ENCODE measurements at places on chromosomes 1 and 21.

- no peak for DNase-seq
These were observed 11.8 kb upstream of the RNF11 start for GRCh38 chr1:51224255-51224654.

DNA sequence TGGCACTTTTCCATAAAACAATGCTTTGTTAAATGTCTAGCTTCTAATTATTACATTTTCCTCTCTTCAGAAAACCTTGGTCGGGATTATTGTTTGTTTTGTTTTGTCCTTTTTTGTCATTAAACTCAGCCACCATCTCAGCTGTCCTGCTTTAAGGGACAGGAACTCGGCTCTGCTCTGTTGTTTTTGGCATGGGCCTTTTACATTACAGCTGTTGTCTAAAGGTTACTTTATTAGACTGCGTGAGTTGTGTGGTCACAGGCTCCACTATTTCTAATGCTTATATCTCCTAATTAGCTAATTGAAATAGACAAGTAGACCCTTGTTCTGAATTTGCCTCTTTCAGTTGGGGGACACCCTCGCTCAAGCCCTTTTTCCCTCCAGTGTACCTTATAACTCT, 1.6 kb downstream of the PALMD start:
- DNase-seq, result no peak

GRCh38 chr1:42933060-42933586, 25.5 kb downstream of the SLC2A1 start:
- DNase-seq, result peak; percentile 17

DNA sequence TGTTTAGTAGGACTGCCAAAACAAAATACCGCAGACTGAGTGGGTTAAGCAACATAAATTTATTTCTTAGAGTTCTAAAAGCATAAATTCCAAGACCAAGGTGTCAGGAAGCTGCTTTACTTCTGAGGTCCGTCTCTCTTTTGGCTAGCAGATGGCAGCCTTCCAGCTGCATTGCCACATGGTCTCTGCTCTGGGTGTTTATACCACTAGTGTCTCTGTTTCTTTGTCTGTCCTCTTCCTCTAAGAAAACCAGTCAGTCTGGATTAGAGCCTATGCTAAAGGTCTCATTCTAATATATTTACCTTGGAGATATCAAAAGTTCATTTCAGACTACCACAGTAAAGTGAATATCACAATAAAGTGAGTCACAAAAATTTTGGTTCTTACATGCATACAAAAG, 519.8 kb downstream of the COL11A1 start:
- DNase-seq, result no peak

GRCh38 chr1:44717156-44717555, 13.8 kb downstream of the RNU5D-1 start:
- DNase-seq, result no peak

DNA sequence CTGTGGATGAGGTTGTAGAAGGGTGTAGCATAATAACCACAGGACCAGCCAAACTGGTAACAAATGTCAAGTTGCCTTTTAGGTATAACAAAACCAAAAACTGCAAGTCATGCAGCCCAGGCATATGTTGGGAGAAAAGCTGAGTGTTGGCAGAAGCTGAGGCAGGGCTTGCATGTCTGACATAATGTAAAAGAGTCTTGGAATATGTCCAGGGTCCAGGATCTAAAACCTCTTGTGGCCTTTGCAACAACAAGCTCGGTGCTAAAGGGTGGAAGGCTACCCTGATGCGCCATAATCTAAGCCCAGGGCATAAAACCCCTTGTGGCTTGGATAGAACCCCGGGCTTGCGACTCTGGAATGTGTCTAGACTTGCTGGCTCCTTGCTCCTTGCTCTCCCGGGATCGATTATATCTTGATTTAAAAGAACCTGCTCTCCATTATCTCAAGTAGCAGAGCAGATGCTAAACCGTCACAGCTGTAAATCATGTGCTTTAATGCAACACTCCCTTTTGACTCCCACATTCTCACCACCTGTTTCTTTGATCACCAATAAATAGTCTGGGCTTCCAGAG, 26.5 kb upstream of the SLC35A3 start:
- no peak for DNase-seq

DNA sequence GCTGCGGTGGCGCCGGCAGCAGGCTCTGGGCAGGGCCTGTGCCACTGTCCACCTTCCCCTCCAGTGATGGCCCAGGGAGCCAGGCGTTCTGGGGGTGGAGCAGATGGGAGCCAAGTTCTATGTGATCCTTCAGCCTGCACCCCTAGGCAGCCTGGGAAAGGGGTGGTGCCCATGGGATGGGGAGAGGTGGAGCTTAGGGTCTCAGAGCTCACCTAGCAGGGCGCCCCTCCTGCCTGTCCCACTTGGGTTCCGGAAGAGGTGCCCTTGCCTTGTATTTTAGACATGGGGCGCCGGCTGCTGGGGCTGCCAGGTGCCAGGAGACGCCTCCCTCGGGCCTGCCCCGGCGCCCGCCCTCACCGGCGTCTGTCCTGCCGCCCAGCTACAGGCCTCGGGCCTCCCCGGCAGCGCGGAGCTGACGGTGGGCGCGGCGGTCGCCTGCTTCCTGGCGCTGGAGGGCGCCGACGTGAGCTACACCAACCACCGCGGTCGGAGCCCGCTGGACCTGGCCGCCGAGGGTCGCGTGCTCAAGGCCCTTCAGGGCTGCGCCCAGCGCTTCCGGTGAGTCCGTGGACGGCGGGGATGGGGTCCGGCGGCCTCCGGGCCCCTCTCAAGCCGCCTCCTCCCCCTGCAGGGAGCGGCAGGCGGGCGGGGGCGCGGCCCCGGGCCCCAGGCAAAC, 3.1 kb upstream of the MMP23B start:
- DNase-seq, result no peak

All from colonic mucosa (tissue), 4 donors.